Mucosa of descending colon (tissue), 3 donors: ENCODE measurements at places on chromosomes 5 and 9.

GRCh38 chr5:79840084-79840990, 150.7 kb downstream of the CMYA5 start:
- DNase-seq: no peak

DNA sequence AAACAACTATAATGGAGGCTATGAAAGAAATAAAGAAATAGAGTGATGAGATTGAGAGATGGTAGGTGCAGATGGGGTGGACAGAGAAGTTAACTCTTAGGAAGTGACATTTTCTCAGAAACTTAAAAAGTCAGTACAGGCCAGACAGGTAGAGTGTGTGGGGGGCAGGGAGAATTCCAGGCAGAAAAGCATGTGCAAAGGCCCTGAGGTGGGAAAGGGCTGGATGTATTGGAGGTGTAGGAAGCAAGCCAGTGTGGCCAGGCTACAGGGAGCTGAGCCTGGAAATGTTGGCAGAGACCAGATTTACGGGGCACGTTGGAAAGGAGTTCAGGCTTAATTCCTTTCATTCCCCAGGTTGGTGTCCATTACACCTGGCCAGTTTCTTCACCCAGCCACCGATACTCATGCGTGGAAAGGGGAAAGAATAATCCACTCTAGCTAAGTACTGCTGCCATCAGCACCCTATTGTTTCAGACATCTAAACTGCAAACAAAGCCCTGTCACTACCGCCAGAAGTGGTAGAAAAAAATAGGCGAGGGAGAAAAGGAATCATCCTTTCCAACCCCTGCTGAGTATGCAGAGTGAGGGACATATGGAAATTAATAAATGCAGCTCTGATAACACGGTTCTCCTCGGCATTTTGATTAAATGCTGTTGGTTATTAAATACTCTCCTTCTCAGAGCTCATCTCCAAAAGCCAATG, 116.8 kb upstream of the GPR151 start:
- DNase-seq: no peak

GRCh38 chr9:7075154-7075553, 317.4 kb downstream of the KDM4C start:
- no peak for DNase-seq

GRCh38 chr5:139847091-139847490, 51.5 kb downstream of the PSD2 start:
- DNase-seq: no peak

GRCh38 chr9:98856982-98857381, 49.5 kb downstream of the GALNT12 start:
- DNase-seq: no peak

DNA sequence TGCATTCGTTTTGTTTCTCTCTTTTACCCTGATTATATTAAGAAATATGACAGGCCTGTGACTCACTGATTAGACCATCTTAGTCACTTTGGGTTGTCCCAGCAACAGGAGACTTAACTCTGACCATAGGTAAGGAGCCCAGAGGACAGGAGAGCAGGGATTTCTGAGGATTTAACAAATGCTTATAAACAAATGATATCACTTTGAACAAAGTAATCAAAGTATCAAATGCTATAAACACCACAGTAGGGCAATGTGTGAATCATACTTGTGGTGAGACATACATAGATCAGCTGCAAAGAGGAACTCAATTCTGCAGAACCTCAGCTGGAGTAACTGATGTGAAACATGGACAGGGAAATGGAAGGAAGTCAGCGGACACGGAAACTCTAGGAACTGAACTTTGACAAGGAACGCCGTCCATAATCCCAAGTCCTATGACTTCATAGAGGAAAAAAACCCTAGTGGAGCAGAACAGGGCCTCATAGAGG, 190.6 kb upstream of the MSX2 start:
- no peak for DNase-seq

DNA sequence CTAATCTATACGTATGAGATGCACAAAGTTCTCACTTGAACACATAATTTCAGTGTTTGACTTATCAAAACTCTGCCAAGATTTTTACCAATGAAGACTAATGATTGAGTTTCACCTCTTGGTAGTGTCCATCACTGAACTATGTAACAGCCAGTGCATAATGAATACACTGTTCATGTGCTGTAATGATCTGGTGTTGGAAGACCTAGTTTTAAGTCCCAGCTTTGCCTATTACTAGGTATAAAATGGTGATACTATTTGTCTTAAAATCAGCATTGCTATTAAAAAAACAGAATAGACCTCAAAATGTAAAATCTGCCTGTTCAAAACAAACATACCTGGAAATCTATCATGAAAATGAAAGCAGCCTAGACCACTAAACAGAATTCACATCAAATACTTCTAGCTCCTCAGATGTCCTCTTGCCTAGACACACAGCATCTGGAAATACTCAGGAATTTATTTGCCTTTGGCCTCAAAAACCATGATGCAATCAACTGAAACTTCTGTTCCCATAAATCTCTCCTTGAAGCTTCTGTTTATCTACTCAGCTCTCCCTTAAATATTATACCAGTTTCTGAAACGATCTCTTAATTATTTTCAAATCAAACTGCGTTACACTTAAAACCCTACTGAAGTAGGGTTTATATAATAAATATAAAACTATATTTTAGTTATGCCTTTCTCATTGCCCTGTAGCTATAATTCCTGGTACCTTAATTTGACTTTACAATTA, 38.1 kb downstream of the MRPS27 start:
- DNase-seq: no peak
